Non-pigmented ciliary epithelial cell (primary cell): ENCODE measurements at places on chromosomes 3 and 15.

- DNase-seq: no peak
Measured at GRCh38 chr3:117873249-117873600, 1161.4 kb downstream of the IGSF11 start.

- DNase-seq: no peak
Measured at GRCh38 chr3:148344521-148344920, 353.2 kb upstream of the AGTR1 start.

DNA sequence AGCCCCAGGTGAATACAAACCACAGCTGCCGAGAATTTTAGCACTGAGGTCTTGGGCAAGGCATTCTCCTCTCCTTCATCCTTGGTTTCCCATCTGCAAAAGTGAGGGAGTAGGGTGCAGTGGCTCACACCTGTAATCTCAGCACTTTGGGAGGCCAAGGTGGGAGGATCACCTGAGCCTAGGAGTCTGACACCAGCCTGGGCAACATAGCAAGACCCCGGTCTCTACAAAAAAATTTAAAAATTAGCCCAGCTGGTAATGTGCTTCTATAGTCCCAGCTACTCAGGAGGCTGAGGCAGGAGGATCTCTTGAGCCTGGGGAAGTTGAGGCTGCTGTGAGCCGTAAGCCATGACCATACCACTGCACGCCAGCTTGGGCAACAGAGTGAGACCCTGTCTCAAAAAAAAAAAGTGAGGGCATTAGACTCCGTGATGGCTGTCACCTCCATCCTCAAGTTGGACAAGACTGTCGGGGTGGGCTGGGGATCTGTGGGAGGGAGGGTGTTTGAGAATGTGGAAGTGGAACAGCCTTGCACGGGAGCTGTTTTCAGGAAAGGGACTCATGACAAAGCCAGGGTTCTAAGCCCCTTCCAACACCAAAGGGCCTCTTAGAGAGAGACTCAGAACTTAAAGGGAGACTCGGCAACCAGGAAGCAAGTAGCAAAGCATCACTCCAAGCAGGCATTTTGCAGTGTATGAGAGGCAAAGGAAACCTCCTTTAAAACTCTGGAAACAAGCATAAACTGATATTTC lies 46.0 kb upstream of the FURIN start:
- DNase-seq: no peak

DNA sequence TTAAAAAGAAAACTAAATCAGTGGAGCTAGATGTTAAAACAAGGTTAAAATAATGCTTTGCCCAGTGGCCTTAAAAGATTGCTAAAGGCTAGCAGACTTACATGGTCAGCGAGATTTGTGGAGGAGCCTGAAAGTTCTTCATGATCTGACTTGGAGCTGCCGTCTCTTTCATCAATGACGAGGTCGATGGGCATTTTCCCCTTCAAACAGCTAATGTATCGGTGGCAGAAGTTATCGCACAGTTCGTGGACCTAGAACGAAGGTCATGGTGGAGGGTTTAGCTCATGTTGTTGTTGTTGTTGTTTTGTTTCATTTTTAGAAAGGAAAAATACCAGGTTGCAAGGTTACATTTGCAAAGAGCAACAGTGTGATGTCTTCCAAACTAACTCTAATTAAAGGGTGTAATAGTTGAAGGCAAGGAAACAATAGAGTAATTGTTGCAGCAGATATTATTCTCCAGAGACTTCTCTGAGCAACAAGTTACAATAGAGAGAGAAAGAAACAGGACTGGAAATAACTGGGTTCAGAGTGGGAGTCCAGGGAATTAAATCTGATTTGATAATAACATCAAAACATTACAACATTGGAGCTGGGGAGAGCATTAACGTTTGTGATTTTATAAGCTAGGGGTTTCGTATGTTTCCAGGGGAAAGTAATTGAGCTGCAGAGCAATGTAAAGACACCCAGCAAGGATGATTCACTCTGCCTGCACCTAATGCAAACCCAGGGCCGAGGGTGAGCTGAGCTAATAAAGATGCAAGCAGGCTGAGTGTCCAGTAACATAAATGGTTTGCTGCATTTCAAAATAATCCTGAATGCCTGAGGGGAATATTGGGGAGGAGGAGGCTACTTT lies 6.6 kb downstream of the MEIS2 start:
- DNase-seq: no peak

DNA sequence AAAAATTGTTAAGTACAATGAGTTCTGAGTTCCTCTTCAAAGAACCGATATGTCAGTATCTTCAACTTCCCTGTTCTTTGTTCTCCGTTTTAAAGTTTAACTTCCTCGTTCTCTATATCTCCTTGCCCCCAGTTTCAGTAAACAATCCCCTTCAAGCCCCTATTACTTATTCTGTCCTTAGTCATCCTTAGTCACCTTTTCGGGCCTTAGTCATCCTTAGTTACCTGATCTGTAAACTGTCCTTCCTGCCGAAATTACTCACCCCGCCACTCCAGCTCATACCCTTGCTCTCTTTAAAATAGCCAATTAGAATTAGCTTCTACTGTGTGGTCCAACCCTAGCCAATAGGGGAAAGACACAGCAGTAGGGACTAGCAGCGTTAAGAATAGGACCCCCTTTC lies 1165.6 kb downstream of the NSUN3 start:
- no peak for DNase-seq

DNA sequence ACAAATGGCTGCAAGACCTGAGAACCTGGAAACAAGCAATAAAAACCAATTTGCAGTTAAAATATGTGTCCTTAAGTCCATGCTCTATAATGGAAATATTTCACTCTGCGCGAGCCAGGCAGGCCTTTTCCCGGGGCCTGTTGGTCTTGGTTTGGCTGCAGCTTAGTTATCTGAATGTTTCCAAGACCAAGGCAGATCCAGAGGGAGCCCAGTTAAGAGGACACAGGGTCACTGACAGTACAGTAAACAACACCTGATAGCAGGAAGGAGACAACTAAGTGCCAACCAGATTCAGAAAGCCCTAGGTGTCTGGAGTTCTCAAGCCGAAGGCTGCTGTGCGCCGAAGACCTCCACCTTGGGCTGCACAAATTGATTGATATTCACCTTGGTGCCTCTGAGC lies 32.8 kb downstream of the THSD4 start:
- DNase-seq: no peak
